ENCODE measurements at places on chromosomes 12 and 14. TPM values are rescaled to one million over a fixed set of nuclear protein-coding genes. Genes with fewer than 3 reads are reported as not detected.
A peak's percentile ranks its signal among the peaks of the same experiment; 100 is the strongest.

GRCh38 chr12:51601241-51601640 is 10.2 kb downstream of the SCN8A start:
- no peak for DNase-seq

DNA sequence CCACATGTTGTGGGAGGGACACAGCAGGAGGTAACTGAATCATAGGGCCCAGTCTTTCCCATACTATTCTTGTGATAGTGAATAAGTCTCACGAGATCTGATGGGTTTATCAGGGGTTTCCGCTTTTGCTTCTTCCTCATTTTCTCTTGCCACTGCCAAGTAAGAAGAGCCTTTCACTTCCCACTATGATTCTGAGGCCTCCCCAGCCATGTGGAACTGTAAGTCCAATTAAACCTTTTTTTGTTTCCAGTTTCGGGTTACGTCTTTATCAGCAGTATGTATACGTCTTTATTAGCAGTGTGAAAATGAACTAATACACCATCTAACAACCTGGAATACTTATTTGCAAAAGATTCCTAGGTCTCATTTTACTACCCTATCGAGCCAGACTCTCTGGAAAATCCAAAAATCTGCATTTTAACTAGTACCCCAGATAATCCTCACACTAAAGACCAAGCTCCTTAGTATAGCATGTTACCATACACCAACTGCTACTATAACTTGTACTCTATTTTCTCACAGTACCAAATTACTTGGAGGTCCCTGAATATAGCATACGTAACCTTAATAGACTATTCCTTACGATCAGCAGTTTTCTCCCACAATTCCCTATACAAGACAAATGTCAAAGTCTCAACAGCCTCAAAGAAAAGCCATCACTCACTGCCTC is 11.5 kb downstream of the GTF2A1 start:
- DNase-seq = no peak

CEP170B gene
- total RNA-seq = 1.7 TPM

DNA sequence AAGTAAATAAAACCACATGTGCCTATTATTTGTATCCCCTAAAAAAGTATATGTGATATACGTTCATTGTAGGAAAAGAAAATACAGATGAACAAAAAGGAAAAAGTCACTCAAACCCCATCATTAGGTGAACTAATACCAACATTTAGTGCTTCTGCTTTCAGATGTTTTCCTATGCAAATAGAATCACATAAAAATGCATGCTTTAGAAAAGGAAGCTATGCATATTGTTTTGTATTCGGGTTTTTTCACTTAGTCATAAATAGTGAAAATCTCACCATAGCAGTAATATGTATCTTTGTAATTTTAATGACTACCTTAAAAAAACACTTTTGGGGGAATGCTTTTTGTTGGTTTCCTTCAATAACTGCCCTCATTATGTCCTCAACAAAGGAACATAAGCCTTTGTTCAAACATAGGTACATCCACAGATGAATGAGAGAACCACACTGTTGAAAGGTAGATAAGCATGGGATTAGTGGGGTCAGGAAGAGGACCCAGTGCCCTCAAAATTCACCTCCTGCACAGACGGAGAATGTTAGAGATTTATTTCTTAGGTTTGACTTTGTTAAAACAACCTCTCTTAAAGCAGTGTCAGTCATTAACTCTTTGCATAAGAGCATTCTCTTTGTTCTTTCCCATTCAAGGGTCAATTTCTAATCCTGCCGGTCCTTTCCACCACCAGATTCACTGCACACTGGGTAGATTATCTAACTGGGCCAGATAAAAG is 6.5 kb downstream of the AMDHD1 start:
- no peak for DNase-seq

DNA sequence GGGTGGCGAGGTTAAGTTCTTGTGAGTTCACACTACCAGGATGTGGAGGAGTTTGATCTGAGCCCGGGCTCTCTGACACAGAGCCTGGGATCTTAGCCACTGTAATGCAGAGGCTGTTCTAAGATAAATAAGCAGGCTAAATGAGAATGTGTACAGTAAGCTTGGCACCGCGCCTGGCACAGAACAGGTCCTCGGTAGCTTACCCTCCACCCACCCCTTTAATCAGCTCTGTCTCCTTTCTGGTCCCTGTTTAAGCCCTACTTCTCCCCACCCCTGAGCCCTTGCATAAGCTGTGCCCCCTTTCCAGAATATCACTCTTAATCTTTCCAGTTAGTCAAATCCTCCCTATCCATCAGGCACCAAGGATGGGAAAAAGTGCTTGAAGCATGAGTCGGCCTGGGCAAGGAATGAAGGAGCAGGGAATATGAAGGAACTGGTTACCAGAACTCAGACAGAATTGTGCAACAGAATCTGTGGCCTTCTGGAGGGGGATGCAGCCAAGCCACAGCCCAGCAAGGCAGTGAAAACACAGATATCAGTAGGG is 32.8 kb upstream of the CMKLR1 start:
- no peak for DNase-seq

GRCh38 chr12:63982604-63983295 is 138.2 kb downstream of the SRGAP1 start:
- DNase-seq = no peak

- no peak for DNase-seq
Observed at GRCh38 chr12:113700943-113701342, 229.3 kb upstream of the LHX5 start.

DNA sequence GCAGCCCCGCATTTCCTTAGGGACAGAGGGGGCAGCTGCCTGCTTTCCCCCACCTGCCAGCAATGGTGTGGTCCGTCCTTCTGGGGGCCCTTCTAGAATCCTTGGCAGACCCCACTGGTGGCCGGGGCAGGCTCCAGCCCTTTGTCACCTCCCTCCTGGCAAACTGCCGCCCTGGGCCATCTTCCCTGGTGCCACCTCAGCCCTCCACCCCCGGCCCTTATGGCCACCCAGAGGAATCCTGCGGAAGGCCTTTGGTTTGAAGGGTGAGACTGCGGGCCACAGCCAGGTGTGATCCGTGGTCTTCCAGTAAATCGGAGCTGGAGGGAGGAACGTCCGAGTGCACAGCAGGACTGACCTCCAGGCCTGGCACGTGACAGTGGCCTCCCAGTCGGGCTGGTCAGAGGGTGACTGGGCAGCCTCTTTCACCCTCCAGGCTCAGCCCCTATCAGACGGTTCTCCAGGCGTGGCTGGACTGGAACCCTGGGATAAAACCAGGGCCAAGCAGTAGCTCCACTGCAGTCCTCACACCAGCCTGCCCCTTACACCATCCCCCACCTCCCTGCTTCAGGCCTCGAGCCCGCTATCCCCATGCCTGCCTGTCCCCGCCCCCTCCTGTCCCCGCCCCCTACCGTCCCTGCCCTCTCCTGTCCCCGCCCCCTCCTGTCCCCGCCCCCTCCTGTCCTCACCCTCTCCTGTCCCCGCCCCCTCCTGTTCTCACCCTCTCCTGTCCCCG is 12.4 kb downstream of the FBRSL1 start:
- peak; percentile 30 for DNase-seq

- DNase-seq = no peak
Observed at GRCh38 chr14:68598089-68598488, 194.8 kb downstream of the ZFP36L1 start.

DNA sequence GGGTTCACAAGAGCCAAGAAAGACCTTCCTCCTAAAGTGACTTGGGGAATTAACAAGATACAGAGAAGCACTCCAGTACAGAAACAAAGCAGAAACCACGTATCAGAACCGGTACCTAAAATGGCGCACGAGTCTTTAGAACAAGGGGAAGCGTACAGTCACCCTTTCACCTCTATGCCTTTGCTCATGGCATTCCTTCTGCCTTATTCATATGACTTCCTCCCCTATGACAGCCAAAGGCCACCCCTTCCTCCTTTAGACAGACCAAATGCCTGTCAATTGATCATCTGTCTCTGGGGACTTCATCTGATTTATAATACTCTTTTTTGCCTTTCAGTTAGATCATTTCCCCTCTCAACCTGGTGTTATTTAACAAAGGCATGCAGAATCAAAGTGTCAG is 89.5 kb upstream of the OSBPL8 start:
- no peak for DNase-seq

POTEM gene
- not detected for total RNA-seq

SLC8B1 gene
- total RNA-seq = 72.8 TPM

DNA sequence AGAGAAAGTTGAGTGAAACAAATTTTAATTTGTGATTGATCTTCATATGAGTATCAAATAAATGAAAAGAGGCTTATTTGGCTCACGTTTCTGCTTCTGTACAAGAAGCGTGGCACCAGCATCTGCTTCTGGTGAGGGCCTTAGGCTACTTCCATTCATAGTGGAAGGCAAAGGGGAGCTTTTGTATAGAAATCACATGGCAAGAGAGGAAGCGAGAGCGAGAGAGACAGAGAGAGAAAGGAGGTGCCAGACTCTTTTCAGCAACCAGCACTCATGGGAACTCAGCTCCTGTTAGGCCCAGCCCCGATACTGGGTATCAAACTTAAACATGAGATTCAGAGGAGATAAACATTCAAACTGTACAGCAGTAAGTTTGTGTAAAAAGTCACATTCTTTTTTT is 121.4 kb downstream of the SYNE2 start:
- no peak for DNase-seq

DNA sequence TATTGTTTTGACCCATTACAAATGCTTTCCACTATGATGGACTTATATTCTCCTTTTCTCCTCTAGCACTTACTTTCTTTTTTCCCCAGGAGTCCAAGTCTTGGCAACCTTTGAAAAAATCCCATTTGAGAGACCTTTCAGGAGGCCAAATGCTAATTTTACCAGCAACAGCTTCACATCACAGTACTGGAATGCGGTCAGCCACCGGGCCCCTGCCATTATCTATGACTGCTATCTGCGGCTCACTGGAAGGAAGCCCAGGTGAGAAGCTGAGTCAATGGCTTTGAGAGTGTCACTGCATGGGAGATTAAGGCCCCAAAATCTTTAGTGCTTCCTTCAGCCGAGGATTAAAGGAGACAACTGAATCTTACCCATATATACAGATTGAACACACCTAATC is 64.2 kb downstream of the ERGIC2 start:
- DNase-seq = no peak

PRKAB1 gene
- 23.7 TPM for total RNA-seq

- DNase-seq = no peak
Observed at GRCh38 chr12:41606468-41607445, 418.6 kb downstream of the PDZRN4 start.

- no peak for DNase-seq
Observed at GRCh38 chr14:22151121-22151520, 437.9 kb downstream of the DAD1 start.

ATN1 gene
- total RNA-seq = 33.4 TPM

- no peak for DNase-seq
Observed at GRCh38 chr14:80621701-80622100, 319.8 kb downstream of the CEP128 start.

DNA sequence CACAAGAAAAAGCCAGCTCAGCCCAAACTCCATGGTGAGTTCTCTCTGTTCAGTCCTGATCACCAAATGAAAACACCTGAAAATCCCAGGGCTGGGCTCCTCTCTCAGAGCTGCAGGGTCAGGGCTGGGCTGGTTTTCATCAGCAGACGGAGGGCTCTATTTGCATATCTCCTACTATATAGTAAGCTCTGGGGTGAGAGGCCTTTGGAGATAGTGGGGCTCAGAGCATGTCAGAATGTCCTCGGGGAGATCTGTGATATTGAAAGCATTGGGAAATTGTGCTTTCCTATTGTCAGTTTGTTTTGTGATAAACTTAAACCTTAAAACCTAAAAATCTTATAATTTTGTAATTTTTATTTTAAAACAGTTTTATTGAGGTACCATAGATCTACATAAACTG is 742.6 kb downstream of the TMEM121 start:
- DNase-seq = no peak

DNA sequence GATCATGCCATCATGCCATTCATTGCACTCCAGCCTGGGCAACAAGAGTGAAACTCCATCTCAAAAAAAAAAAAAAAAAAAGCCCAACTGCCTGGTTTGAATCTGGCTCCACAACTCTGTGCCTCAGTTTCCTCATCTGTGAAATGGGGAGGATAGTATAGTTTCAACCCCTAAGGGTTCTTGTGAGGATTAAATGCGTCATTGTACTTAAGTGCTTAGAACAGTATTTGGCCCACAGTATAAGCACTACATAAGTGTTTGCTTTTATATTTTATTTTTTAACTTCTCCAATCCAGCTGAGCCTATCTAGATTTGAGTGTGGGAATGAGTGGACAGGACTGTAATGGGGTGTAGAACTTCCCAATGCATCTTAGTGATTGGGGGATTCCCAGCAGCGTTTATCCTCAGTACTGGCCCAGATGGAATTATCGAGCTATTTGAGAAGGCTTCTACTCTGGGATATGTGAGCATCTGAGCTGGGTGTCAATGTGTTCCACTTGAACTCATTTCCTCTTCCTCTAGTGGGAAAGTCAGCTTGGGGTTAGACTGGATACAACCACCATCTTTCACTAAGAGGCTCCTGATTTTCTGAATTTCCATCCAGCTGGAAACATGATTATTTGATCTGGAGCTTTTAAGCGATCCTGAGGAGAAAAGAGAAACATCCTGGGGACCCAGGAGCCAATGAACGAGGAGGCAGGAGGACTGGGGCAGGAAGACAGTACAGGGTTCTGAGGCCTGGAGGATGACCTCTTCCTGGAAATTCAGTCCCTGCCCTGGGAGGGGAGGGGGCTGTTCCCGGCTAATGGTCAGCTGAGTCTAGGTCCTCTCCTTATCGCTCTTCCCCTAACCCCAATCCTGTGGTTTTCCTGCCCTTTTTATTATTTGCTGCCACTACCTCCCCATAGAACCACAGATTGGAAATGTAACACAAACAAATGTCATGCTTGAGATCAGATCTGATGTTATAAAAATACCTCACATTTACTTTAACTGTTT is 9.3 kb upstream of the ESPL1 start:
- no peak for DNase-seq

- DNase-seq = no peak
Observed at GRCh38 chr14:72633551-72633950, 260.4 kb downstream of the DPF3 start.

DNA sequence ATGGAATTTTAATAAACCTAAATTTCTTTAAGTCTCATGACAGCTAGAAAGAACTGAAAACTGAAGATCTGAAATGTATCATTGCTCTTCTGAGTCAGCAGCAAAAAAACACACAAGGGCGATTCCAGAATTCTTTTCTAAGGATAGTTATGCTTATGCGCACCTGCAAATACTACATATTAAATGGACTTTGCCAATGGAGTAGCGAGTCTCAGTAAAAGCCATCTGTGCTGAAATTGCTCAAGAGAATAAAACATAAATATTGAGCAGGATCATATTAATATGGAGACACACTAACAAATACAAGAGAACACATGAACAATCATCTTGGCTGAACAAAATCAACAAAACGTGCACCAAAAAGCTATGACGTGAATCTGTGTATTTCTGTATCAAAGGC is 73.7 kb downstream of the CPNE8 start:
- no peak for DNase-seq

RBP5 gene
- not detected for total RNA-seq

GRCh38 chr14:45198551-45198950 is 54.5 kb downstream of the MIS18BP1 start:
- DNase-seq = no peak

PZP gene
- total RNA-seq = not detected

DNA sequence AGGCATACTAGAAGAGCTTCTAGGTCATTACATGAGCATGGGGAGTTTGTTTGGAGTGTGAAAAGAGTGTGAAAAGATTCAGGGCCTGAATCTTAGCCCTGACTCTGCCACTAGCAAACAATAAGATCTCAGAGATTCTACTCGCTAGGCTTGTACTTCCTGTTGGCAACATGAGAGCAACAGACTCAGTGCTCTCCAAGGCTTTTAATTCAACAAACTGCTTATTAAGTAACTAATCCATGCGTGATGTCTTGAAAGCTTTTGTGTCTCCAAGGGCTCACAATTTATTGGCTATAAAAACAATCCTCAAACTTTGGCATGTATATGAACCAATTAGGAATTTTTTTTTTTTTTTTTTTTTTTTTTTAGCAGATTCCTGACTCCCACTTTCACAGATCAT is 105.1 kb downstream of the STXBP6 start:
- no peak for DNase-seq

PPTC7 gene
- 50.4 TPM for total RNA-seq

Data from CD8-positive, alpha-beta T cell (primary cell).